ENCODE measurements at places on chromosomes 1 and 21. TPM values are rescaled to one million over a fixed set of nuclear protein-coding genes. Genes with fewer than 3 reads are reported as not detected.

The YIPF1 gene
- total RNA-seq, result 21.1 TPM

The RGSL1 gene
- total RNA-seq, result not detected

The MEX3A gene
- total RNA-seq, result 7.6 TPM

The RAD54L gene
- 30.0 TPM for total RNA-seq

The PFKFB2 gene
- total RNA-seq, result 9.4 TPM

DNA sequence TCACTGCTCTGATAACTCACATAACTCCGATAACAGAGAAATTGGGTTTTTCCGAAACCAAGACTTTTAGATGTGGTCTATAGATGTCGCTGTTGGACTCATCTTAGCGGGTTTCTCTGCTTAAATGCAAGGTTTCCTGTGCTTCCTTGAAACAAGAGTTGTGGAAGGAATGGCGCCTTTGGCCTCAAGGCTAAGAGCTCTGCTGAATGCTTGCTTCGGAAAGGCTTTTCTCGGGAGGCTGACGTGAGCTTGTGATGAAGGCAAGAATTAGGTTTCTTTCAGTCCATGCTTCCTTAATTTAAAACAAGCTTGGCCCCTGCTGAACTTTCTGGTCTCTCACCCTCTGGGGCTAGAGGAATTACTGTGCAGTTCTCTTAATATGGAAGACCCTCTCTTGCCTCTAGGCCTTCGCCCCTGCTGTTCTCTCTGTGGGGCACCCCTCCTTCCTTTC, 113.5 kb downstream of the MAP3K21 start:
- peak; percentile 31 for DNase-seq

DNA sequence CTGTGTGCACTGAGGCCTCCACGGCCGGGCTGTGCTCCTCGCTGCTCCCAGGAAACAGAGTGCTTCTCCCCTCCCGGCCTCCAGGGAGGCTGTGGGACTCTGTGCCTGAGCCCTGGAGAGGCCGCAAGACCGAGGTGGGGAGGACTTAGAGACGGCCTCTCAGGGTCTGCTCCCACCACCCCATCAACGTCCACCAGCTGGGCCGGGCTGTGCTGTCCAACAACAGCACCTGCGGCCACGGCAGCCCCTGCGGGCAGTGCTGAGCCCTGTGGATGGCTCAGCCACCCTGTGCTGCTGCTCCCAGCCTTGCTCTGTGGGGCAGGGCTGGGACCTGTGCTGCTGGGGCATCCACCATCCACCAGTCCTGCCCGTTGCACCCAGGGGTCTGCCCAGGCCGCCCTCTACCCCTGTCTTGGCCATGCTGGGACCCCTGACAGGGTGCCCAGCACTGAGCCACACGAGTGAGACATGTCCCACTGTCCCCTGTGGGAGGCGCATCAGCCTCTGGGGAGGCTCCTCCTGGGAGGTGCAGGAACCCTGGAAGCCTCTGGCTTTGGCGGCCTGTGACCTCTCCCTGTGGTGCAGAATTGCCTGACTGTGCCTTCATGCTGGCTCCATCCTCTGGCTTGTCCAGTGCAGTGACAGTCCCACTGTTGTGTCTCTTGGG, 31.2 kb upstream of the LRRC3 start:
- no peak for DNase-seq

DNA sequence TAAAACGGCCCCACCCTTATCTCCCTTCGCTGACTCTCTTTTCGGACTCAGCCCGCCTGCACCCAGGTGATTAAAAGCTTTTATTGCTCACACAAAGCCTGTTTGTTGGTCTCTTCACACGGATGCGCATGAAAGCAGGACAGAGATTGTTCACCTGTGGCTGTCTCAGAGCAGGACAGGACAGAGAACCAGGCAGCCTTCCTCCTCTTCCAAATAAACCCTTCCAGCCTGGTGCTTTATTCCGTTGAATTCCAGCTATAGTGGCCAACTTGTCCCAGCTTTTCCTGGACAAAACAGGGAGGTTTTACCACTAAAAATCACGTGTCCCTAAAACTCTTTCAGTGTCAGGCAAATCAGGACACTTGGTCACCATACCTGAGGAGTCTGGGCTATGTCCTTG, 9.5 kb upstream of the DMRTB1 start:
- DNase-seq, result no peak

GRCh38 chr1:60903591-60903990, 178.8 kb upstream of the NFIA start:
- DNase-seq, result no peak

DNA sequence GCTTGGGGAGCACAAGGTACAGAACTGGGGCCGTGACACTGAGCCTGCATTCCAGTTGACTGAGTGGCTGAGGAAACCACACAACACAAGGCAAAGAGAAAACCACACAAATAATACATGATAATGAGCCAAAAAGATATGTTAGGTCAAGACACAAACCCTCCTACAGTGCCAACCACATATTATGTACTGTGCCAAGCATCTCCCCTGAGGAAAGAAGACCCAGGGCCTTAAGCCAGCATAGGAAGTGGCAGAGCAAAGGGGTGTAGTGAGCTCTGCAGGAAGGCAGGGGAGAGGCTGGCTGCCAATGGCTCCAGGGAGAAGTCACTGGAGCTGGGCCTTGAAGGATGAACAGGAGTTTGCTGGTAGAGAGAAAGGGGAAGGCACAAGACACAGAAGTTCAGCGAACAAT, 28.2 kb downstream of the CTNNBIP1 start:
- no peak for DNase-seq

DNA sequence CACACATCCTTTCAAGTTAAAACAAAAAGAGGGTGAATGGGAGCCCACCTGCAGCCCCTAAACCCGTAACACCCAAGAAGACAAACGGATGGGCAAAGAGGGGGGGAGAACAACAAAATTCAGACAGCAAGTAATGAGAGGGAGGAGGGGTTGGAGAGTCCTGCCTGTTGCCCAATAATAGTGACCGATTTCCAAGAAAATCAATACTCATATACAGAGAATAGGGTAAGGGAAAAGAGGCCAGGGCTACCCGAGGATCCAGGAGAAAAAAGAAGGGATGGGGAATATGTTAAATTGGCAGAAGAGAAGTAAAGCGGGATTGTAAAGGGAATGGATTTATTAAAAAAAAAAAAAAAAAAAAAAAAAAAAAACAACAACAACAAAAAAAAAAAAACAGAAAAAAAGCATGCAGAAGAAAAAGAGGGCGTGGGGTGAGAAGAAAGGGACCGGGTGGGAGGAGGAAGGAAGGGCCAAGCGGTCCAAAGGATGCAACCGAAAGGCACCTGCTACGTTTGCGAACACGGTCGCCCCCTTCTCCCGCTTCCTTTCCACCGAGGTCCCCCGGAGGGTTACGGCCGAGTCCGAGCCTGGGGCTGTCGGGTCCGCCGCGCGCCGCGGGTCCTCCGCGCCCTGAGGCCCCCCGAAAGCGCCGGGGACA, 930 bp downstream of the SLC30A10 start:
- DNase-seq, result no peak

- no peak for DNase-seq
These were observed 38.4 kb downstream of the NFASC start for GRCh38 chr1:204909109-204909508.

DNA sequence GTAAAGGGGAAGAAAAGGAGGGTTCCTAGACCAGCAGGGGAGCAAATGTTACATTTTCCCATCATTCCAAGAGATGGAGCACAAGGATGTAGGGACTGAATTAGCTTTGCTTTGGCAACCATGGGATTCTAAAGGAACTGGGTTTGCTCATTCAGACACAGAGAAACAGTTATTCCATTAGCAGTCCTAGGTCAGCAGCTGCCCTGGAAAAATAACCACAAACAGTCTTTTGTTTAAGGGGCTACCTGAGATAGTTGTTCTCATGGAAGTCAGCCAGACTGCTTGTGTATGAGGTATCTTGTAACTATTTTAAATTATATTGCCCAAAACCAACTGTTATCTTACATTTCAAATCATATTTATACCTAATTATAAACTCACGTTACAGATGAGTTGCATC, 58.4 kb upstream of the VCAM1 start:
- DNase-seq, result no peak

DNA sequence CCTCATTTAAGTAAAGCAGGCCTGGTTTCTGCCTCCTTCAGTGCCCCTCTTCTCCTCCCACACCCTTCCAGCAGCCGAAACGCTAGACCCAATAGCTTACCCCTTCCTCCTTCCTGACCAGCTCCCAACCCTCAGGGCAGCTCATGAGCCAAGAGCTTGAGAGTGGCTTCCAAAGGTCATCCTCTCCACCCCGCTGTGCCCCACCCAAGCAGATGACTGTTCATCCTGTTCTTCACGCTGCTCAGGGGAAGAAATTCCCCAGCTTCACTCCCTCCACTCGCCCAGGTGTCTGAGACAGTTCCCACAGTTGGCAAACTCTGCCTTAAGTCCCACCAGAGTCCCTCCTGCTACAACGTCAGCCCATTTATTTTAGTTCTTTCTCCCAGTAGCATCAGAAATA, 23.4 kb downstream of the ARHGEF19 start:
- no peak for DNase-seq

GRCh38 chr1:176876966-176877515, 287.5 kb downstream of the ASTN1 start:
- no peak for DNase-seq

DNA sequence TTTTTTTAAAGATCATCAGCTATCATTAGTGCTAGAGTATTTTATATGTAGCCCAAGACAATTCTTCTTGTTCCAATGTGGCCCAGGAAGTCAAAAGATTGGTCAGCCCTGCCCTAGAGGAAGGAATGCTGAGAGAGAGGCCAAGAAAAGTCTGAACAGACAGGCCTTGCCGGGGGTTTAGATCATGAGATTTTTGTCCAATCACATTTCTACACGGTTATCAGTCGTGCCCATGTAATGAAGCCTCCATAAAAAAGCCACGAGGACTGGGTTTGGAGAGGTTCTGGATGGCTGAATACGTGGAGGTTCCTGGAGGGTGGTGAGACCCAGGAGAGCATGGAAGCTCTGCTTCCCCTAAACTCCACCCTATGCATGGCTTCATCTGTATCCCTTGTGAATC, 24.3 kb upstream of the ENO1 start:
- DNase-seq, result no peak

- DNase-seq, result peak; percentile 60
These were observed 21.3 kb downstream of the GPSM2 start for GRCh38 chr1:108897865-108898720.

DNA sequence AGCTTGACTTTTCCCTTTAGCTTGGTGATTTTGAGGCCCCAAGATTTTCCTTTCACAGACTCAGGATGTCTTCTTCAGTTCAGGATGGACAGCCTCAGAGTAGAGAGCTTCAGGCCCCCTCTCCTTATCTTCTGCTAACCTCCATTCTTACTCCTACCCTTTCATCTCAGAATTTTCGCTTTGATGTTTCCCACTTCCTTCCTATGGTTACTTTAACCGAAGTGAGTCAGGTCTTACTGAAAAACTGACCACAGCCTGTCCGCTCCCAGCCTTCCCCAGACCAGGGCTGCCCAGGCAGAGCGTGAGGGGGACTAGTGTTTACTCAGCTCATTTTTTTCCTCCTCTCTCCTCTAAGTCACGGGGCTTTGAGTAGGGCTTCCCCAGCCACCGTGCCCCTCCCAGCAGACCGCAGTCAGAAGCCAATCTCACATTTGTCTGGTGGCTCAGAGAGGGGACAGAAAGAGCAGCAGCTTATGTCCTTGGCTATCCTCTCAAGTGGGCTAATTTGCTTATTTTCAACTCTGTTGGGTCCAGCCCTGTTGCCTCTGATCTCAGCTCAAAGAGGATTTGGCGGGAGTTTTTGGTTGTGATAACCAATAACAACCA, 4.2 kb upstream of the IL19 start:
- DNase-seq, result peak; percentile 52

DNA sequence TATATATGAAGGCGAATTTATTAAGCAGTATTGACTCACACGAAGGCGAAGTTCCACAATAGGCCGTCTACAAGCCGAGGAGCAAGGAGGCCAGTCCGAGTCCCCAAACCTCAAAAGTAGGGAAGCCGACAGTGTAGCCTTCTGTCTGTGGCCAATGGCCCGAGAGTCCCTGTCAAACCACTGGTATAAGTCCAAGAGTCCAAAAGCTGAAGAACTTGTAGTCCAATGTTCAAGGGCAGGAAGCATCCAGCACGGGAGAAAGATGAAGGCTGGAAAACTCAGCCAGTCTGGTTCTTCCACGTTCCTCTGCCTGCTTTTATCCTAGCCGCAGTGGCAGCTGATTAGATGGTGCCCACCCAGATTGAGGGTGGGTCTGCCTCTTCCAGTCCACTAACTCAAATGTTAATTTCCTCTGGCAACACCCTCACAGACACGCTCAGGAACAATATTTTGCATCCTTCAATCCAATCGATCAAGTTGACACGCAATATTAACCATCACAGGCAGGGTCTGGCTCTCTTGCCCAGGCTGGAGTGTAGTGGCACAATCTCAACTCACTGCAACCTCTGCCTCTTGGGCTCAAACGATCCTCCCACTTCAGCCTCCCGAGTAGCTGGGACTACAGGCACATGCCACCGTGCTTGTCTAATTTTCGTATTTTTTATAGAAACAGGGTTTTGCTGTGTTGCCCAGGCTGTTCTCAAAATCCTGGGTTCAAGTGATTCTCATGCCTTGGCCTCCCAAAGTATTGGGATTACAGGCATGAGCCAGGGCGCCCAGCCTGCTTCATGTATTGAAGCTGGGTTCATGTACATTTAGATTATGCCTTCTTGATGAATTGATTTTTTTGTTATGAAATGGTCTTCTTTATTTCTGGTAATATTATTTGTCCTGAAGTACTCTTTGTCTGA, 85.3 kb downstream of the DHRS3 start:
- no peak for DNase-seq

- no peak for DNase-seq
These were observed 103.4 kb downstream of the PAX7 start for GRCh38 chr1:18734001-18734400.

DNA sequence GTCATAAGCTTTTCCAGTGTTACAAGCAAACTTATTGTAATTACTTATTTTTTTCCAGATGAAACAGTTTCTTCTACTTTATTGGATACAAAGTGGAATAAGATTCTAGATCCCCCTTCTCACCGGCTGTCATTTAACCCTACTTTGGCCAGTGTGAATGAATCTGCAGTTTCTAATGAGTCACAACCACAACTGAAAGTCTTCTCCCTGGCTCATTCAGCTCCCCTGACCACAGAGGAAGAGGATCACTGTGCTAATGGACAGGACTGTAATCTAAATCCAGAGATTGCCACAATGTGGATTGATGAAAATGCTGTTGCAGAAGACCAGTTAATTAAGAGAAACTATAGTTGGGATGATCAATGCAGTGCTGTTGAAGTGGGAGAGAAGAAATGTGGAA, 95.5 kb downstream of the ZFYVE9 start:
- DNase-seq, result no peak

GRCh38 chr21:16588433-16588860, 858.7 kb downstream of the USP25 start:
- DNase-seq, result no peak

- DNase-seq, result no peak
These were observed 200.5 kb downstream of the TOMM20 start for GRCh38 chr1:234927971-234928640.
